Mononuclear cell (primary cell): ENCODE measurements at places on chromosomes 13 and 19. TPM values are rescaled to one million over a fixed set of nuclear protein-coding genes. Genes with fewer than 3 reads are reported as not detected.

Gene GARIN5A
- total RNA-seq, result 0.21 TPM

Gene RPL36
- total RNA-seq, result 378 TPM

Gene ATXN8OS
- total RNA-seq, result not detected

Gene CLDN10
- not detected for total RNA-seq

Gene LILRA1
- total RNA-seq, result 18.5 TPM

Gene ZNF615
- total RNA-seq, result 16.1 TPM
